Activated CD4-positive, alpha-beta T cell treated with anti-CD3 and anti-CD28 coated beads, Interleukin-2, amount 10 ng/mL, durations not matched to agents 24 days and 14 days (primary cell): ENCODE measurements at places on chromosomes 6 and 20. TPM values are rescaled to one million over a fixed set of nuclear protein-coding genes. Genes with fewer than 3 reads are reported as not detected.
A peak's percentile ranks its signal among the peaks of the same experiment; 100 is the strongest.

The LPA gene
- total RNA-seq: not detected in 2 replicates

The ENPP1 gene
- total RNA-seq: 0.58 and 0.66 TPM in 2 replicates

GRCh38 chr20:53187392-53188068 lies 215.4 kb downstream of the TSHZ2 start:
- no peak for DNase-seq
- H3K36me3 ChIP-seq: peaks cover under 1% of the 10 kb centered on the region
- no peak overlapping the region for H3K27ac ChIP-seq
- H3K27me3 ChIP-seq: no peaks in the 10 kb centered on the region

The CDSN gene
- total RNA-seq: not detected in 2 replicates

The TAF11 gene
- total RNA-seq: 37.3 and 40.3 TPM in 2 replicates

The PHACTR1 gene
- total RNA-seq: 0.09 and 0.26 TPM in 2 replicates

GRCh38 chr6:98828941-98829411 lies 5.4 kb upstream of the POU3F2 start:
- no peak overlapping the region for H3K4me3 ChIP-seq
- H3K4me1 ChIP-seq: peaks cover 37% of the 10 kb centered on the region
- peaks cover 3% of the 10 kb centered on the region for H3K36me3 ChIP-seq
- peak; percentile 57 for DNase-seq

GRCh38 chr6:150603176-150603575 lies 3.5 kb downstream of the PLEKHG1 start:
- H3K36me3 ChIP-seq: no peaks in the 10 kb centered on the region
- no peak overlapping the region for H3K27ac ChIP-seq
- H3K4me1 ChIP-seq: peaks cover 15% of the 10 kb centered on the region

- DNase-seq: no peak
- H3K27me3 ChIP-seq: no peaks in the 10 kb centered on the region
- no peak overlapping the region for H3K27ac ChIP-seq
- H3K4me1 ChIP-seq: no peaks in the 10 kb centered on the region
Measured at GRCh38 chr20:20930500-20930899, 175.7 kb downstream of the LINC00237 start.

DNA sequence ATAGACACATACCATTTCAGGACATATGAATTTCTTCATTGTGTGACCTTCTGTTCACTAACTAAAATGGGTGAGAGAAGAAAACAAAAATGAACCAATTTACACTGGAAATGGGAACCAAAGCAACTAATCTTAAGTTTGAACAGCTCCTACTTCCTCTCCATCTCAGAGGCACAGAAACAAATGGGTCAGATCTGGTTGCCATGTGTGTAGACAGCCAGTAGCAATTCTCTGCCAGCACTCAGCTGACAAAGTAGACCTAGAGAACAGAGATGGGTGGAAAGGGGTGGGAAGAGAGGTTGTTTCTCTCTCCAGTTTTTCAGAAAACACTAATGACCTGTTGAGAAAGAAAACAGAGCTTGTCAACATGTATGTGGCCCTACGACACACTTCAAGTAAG lies 14.3 kb upstream of the POPDC3 start:
- no peak overlapping the region for H3K27ac ChIP-seq
- no peaks in the 10 kb centered on the region for H3K4me1 ChIP-seq
- H3K27me3 ChIP-seq: peaks cover 12% of the 10 kb centered on the region
- no peak for DNase-seq

DNA sequence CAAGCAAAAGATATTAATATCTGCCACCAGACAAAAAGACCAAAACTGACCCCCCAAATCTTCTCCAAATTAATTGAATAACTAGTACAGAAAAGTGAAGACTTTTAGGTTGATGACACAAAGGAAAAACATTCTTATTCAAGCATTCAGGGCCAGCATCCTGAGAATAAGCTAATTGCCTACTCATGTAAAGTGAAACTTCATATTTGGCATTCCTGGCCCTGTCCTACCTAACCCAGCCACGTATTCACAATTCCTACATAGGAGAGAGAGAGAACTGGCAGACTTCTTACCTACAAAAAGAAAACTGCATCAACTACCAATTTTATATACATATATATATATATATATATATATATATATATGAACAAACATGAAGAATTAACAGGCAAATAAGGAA lies 4.9 kb upstream of the ASCC3 start:
- peaks cover under 1% of the 10 kb centered on the region for H3K27me3 ChIP-seq
- no peak overlapping the region for H3K4me3 ChIP-seq
- H3K27ac ChIP-seq: no peak overlapping the region
- H3K4me1 ChIP-seq: peaks cover 12% of the 10 kb centered on the region
- DNase-seq: no peak

The UBE2C gene
- 113 and 115 TPM in 2 replicates for total RNA-seq

The MARCKS gene
- total RNA-seq: 0.05 TPM in 1 of 2 replicates, not detected in the other

The FGD2 gene
- 0.57 and 0.58 TPM in 2 replicates for total RNA-seq

GRCh38 chr20:3404402-3404801 lies 3.1 kb downstream of the DNAAF9 start:
- H3K4me1 ChIP-seq: peaks cover 27% of the 10 kb centered on the region
- no peak for DNase-seq
- H3K4me3 ChIP-seq: no peak overlapping the region
- no peak overlapping the region for H3K27ac ChIP-seq
- no peaks in the 10 kb centered on the region for H3K36me3 ChIP-seq

The EYS gene
- total RNA-seq: not detected in 2 replicates

The SLCO4A1 gene
- total RNA-seq: 57.8 and 67.3 TPM in 2 replicates

GRCh38 chr20:10280018-10280908 lies 61.6 kb downstream of the SNAP25 start:
- H3K27me3 ChIP-seq: peaks cover 2% of the 10 kb centered on the region
- no peaks in the 10 kb centered on the region for H3K36me3 ChIP-seq
- DNase-seq: no peak
- no peak overlapping the region for H3K4me3 ChIP-seq

DNA sequence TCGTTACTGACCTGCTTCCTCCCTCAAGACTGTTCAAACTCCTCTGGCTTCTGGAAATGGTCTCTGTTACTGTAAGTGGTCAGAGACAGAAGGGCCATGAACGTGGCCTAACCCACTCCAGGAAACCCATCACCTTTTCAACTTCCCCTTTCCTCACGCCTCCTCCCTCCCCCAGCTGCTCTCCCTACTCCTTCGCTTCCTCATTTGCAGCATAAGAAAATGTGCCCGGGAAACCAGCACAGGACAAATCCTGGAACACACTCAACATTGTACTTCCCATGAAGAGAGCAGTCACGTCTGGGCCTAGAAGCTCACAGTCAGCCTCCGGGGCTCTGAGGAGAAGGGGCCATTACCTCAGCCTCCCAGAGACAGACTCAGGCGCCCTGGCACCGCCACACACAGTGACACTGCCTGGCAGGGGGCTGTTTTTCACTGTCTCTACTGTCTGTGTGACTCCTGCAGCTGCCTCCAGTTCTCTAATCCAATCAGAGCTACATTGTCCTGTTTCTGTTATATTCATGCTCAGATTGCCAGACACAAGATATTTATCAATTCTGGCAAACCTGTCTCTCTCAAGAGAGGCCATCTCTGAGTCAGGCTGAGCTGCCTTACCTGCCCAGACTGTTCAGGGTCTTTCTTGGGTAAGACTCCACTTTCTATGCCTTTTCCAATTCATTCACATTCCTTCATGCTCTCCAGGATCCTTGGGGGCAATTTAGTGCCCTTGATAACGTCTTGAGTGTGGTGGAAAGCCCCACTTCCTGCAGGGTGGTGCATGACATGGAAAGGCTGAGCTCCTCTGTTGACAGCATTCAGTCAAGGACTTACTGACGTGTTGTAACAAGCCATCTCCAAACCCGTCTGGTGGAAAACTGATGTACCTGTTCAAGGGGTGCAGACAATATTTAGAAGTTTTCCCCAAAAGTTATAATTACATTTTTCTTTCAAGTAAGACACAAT lies 242.2 kb downstream of the HIVEP2 start:
- peaks cover 7% of the 10 kb centered on the region for H3K4me1 ChIP-seq
- no peaks in the 10 kb centered on the region for H3K36me3 ChIP-seq
- H3K27me3 ChIP-seq: no peaks in the 10 kb centered on the region

- peaks cover 6% of the 10 kb centered on the region for H3K4me1 ChIP-seq
- DNase-seq: no peak
- H3K27me3 ChIP-seq: peaks cover 1% of the 10 kb centered on the region
- H3K36me3 ChIP-seq: peaks cover 2% of the 10 kb centered on the region
- no peak overlapping the region for H3K27ac ChIP-seq
Measured at GRCh38 chr6:130829333-130829910, 2.2 kb downstream of the SMLR1 start.

- H3K27me3 ChIP-seq: no peaks in the 10 kb centered on the region
- H3K4me1 ChIP-seq: no peaks in the 10 kb centered on the region
- H3K27ac ChIP-seq: no peak overlapping the region
- no peak overlapping the region for H3K4me3 ChIP-seq
- no peaks in the 10 kb centered on the region for H3K36me3 ChIP-seq
- no peak for DNase-seq
Measured at GRCh38 chr6:51271615-51272014, 452.9 kb downstream of the TFAP2B start.

GRCh38 chr6:89675949-89676748 lies 37.6 kb upstream of the LYRM2 start:
- peaks cover 72% of the 10 kb centered on the region for H3K36me3 ChIP-seq
- H3K4me1 ChIP-seq: no peaks in the 10 kb centered on the region
- H3K4me3 ChIP-seq: no peak overlapping the region
- no peak for DNase-seq
- no peaks in the 10 kb centered on the region for H3K27me3 ChIP-seq

The TSHZ2 gene
- 28.0 and 29.5 TPM in 2 replicates for total RNA-seq

- no peak overlapping the region for H3K4me3 ChIP-seq
- peak; percentile 54 for DNase-seq
- H3K36me3 ChIP-seq: no peaks in the 10 kb centered on the region
- no peaks in the 10 kb centered on the region for H3K27me3 ChIP-seq
Measured at GRCh38 chr6:110035321-110035720, 57.2 kb downstream of the GPR6 start.

DNA sequence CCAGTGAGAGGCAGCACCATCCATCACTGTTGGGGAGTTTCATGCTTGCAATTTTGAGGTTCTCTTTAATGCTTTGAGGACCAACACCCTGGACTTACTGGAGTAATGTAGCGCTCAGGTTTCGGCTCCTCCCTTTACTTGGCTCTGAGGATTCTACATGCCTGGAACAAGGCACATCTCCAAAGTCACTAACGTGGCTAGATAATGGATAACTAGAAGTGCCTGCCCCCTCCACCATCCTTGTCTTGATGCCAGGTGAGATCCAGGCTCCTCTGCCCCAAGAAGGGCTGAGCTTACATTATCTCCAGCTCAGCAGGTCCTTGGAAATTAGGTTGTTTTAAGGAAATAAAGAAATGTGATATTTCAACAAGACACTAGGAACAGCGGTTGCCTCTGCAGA lies 75.5 kb upstream of the ZNFX1 start:
- no peaks in the 10 kb centered on the region for H3K4me1 ChIP-seq
- H3K27ac ChIP-seq: no peak overlapping the region
- H3K27me3 ChIP-seq: peaks cover 28% of the 10 kb centered on the region

- H3K27me3 ChIP-seq: peaks cover 9% of the 10 kb centered on the region
- no peak for DNase-seq
- no peak overlapping the region for H3K27ac ChIP-seq
- no peak overlapping the region for H3K4me3 ChIP-seq
- H3K4me1 ChIP-seq: peaks cover 51% of the 10 kb centered on the region
Measured at GRCh38 chr6:108868647-108869046, 20.4 kb downstream of the ARMC2 start.

DNA sequence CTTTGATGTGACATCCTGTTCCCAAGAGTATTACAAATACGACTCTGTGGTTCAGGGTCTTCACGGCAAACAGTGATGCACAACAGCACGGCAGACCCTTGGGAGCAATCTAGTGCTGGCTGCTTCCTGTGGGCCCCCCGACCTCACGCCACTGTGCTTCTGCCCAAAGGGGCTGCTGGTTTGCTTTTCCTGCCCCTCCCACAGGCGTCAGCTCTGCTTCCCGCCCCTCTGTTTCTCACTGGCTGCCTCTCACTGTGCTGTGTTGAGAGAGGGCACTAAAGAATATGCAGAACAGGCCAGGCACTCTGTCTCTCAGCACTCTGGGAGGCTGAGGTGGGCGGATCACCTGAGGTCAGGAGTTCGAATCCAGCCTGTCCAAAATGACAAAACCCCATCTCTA lies 554.5 kb upstream of the AGPAT4 start:
- H3K27me3 ChIP-seq: no peaks in the 10 kb centered on the region
- H3K27ac ChIP-seq: no peak overlapping the region
- H3K4me1 ChIP-seq: no peaks in the 10 kb centered on the region
- no peak for DNase-seq

DNA sequence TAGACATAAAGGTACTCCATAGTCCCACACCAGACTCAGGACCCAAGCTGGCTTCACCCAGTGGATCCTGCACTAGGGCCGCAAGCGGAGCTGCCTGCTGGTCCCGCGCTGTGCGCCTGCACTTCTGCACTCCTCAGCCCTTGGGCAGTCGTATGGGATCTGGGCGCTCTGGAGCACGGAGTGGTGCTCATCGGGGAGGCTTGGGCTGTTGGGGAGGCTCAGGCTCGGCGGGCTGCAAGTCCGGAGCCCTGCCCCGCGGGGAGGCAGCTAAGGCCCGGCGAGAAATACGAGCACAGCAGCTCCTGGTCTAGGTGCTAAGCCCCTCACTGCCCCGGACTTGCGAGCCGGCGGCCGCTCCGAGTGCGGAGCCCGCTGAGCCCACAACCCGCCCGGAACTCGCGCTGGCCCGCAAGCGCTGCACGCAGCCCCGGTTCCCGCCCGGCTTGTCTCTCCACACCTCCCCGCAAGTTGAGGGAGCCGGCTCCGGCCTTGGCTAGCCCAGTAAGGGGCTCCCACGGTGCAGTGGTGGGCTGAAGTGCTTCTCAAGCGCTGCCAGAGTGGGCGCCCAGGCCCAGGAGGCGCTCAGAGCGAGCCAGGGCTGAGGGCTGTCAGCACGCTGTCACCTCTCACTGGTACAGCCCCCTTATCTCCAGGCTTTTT lies 33.4 kb upstream of the GCNT2 start:
- peaks cover 3% of the 10 kb centered on the region for H3K27me3 ChIP-seq
- no peaks in the 10 kb centered on the region for H3K36me3 ChIP-seq
- no peak overlapping the region for H3K27ac ChIP-seq
- no peak for DNase-seq
- no peak overlapping the region for H3K4me3 ChIP-seq

DNA sequence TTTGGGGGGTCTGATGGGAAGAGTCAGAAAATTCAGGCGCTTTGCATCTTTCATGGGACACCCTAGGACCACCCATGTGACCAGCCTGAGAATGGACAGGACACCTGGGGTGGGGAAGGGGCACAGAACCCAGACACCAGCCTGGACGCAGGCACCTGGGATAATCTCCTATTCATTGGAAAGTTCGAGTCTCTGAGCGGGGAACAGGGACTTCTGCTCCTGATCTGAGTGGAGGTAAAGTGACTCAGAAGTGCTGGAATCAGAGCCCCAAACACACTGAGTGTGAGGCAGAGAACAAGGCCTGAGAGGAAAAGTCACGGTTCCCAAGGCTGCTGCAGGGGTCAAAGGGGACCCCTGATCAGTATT lies 1.4 kb downstream of the HLA-B start:
- H3K27ac ChIP-seq: peak overlapping the region; percentile 81
- DNase-seq: peak; percentile 69
- H3K4me1 ChIP-seq: peaks cover 58% of the 10 kb centered on the region

The OOEP gene
- total RNA-seq: 0.47 TPM in 2 replicates

- H3K27ac ChIP-seq: no peak overlapping the region
- H3K4me1 ChIP-seq: no peaks in the 10 kb centered on the region
- H3K36me3 ChIP-seq: no peaks in the 10 kb centered on the region
- DNase-seq: no peak
- no peak overlapping the region for H3K4me3 ChIP-seq
Measured at GRCh38 chr6:110492584-110492983, 16.2 kb upstream of the SLC22A16 start.

The SLC26A8 gene
- total RNA-seq: not detected in 2 replicates

- peaks cover 10% of the 10 kb centered on the region for H3K4me1 ChIP-seq
- no peak overlapping the region for H3K4me3 ChIP-seq
- H3K36me3 ChIP-seq: peaks cover 63% of the 10 kb centered on the region
- H3K27ac ChIP-seq: no peak overlapping the region
Measured at GRCh38 chr6:142764311-142764710, 180.7 kb downstream of the HIVEP2 start.

The HCK gene
- not detected in 2 replicates for total RNA-seq
